T-helper 1 cell (primary cell): ENCODE measurements at places on chromosomes 11 and 22.

DNA sequence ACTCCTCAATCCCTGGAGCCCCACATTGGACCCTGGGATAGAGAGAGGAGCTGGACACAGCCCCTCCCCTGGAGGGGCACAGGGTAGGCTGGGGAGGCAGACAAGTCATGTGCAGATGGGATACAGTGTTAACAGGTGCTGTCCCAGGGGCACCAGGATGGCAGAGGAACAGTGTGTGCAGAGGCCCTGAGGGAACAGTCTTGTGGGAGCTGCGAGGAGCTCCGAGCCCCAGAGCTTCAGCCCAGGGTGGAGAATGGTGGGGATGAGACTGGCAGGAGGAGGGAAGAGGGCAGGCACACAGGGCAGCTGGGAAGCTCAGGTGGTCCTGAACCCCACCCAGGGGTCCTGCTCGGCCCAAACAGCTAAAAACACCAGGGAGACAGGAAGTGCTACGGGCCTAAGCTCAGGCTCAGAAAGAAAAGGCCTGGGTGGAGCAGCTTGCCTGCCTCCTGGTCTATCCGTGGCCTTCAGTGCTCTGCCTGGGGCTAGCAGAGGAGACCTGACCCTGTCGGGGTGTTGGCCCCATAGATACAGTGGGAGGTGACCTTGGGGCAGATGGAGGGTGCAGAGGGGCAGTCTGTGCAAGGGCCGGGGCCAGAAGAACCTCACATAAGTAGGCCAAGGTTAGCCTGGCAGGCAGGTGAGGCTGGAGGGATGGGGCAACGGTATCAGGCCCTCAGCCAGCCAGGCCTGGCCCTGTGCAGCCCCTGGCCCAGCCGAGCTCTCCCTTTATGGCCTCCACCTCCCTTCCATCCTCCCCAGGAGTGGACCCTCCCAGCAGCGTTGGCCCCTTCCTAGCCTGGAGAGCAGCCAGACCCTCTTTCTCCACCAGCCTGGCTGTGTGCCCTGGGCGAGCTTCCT lies 15.4 kb downstream of the CAPN5 start:
- DNase-seq = no peak

GRCh38 chr11:129853518-129854231 lies 38.0 kb downstream of the TMEM45B start:
- DNase-seq = peak; percentile 30

- DNase-seq = no peak
Observed at GRCh38 chr22:19546680-19547079, 22.5 kb upstream of the CLDN5 start.

GRCh38 chr11:103325686-103326069 lies 216.5 kb downstream of the DYNC2H1 start:
- DNase-seq = no peak

- DNase-seq = no peak
Observed at GRCh38 chr22:41928593-41929417, 2.2 kb upstream of the TNFRSF13C start.

DNA sequence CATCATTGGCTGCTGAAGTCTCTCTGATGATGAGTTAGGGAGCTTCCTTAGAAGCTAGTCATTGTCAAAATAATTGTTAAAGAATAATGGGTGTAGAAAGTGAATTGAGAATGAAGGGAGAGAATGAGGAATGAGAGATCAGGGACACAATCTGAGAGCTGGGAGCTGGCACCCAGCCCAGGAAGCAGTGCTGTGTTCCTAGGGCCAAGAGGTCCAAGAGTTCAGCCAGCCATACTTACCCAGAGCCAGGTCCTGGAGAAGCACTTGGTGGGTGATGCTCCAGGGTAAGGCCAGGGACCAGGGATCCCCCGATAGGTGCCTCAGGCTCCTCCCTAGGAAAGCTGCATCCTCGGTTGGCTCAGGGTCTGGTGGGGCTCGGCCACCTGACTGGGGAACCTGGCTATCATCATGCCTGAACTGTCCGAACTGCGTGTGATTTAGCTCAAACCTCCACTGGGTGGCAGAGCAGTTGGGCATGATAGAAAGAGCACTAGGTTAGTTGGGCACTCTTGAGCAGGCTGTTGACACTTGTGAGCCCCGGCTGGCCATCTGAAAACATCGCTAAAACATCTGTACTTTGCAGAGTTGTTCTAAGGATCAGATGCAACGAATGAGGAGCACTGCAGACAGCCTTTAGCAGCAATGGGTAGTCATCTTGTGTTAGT lies 123.9 kb upstream of the NCAM1 start:
- DNase-seq = no peak

DNA sequence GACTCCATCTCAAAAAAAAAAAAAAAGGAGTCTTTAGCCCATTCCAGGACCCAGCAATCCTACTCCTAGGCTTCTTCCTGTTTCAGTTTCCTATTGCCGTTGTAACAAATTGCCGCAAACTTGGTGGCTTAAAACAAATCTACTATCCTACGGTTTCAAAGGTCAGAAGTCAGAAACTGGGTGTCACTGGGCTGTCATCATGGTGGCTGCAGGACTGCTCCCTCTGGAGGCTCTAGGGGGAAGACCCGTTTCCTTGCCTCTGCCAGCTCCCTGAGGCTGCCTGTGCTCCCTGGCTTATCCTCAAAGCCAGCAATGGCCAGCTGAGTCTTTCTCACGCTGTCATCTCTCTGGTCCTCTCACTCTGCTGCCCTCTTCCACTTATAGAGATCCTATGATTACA lies 8.7 kb upstream of the DAGLA start:
- no peak for DNase-seq

DNA sequence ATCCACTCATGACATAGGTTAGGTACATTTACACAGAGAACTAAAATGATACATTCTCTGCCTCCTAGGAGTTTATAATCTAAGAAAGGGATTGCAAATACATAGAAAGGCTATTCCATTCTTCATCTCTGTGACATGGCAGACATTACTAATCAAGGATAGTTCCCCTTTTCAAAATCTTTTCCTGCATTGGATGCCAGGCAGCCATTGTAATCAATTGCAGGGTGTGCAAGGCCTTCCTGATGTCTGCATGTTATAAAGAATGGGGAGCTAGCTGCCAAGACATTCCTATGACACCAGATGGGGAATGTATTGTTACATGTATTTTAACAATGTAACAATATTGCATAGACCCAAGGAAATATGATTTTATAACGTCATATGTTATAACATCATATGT lies 82.0 kb downstream of the KIRREL3 start:
- no peak for DNase-seq

DNA sequence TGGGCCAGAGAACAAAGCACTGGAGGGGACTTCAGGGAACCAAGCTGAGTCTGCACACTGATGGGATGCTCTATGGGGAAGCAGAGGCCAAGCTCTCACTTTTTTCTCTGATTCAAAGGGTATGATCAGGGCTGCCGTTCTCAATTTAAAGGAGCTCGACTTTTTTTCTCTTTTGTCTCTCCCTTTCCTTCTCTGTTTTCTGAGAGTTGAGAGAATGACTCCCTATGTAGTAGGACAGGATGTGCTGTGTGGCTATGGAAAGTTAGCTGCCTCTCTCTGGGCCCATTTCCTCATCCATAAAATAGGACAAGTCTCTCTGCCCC lies 7.9 kb downstream of the ADORA2A start:
- no peak for DNase-seq

GRCh38 chr11:69711822-69712801 lies 8.3 kb upstream of the FGF19 start:
- peak; percentile 2 for DNase-seq

DNA sequence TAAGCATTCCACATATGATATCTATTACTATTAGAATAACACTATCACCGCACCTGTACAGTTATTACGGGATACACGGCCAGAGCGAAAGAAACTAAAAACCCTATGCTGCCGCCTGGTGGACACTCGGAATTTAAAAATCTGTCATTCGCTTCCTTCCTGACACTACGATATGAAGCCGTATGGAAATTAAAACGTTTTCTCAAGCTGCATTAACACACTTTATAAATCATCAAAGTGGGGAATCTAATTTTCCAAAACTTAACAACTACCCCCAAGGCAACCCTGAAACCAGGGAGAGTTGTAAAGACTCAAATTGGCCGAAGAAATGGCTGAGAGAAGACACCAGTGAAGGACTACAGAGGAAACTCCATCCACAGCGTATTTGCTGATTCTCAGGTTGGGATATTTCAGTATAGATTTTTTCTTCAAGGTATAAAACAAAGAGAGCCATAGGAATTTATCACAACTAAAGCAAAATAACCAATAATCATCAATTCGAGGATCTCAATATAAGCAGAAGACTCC lies 1.4 kb downstream of the CCDC73 start:
- peak; percentile 31 for DNase-seq

- DNase-seq = no peak
Observed at GRCh38 chr11:113764527-113765219, 8.8 kb downstream of the ZW10 start.

GRCh38 chr11:3866206-3866605 lies 10.7 kb downstream of the STIM1 start:
- no peak for DNase-seq

DNA sequence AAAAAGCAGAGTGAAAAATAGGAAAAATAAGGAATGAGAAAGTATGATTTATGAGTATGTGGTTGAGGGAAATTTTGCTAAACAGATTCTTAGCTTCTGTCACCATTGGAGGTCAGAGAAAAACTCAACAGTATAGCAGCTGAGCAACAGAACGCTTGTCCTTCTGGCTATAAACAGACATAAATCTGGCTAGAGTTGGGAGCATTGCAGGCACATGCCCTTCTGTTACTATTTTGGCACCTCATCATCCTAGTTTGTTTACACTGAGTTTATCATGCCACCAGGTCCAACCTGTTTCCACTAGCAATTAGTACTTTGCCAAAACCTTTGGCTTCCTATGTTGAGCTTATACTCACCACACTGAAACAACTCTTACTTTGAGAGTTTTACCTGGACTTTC lies 6.9 kb downstream of the UBE4A start:
- DNase-seq = no peak

DNA sequence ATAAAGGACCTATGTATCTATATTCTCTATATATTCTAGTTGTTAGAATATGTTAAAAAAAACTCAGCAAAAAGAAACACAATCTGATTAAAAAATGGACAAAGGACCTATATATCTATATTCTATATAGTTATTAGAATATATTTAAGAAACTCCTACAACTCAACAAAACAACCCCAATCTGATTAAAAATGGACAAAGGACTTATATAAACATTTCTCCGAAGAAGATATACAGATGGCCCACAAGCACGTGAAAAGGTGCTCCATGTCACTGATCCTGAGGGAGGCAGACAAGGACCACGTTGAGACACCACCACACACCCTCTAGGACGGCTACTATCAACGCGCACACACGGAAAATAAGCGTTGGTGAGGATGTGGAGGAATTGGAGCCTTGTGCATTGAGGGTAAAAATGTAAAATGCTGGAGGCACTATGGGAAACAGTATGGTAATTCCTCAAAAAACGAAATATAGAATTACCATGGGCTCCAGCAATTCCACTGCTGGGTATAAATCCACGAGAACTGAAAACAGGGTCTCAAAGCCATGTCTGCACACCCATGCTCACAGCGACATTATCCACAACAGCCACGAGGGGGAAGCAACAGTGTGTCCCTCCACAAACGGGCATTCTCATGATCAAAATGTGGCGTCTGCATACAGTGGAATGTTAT lies 22.7 kb downstream of the YPEL1 start:
- peak; percentile 42 for DNase-seq

DNA sequence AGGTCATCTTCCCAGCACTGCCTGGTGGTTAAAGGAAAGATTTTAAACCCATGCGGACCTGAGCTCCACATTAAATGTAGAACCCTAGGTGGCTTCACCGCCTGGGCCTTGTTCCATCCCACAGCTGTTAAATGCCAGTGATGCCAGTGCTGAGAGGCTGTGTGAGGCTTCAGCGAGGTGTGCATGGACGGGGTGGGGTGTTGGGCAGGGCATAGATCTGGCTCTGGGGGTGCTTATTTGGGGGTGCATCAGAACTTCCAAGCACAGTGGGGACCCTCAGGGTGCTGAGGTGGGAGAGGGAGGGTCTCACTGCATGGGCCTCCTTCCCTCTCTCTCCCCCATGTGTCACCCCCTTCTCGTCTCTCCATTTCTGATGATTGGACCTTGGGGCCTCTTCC lies 90.1 kb upstream of the B3GAT1 start:
- no peak for DNase-seq

DNA sequence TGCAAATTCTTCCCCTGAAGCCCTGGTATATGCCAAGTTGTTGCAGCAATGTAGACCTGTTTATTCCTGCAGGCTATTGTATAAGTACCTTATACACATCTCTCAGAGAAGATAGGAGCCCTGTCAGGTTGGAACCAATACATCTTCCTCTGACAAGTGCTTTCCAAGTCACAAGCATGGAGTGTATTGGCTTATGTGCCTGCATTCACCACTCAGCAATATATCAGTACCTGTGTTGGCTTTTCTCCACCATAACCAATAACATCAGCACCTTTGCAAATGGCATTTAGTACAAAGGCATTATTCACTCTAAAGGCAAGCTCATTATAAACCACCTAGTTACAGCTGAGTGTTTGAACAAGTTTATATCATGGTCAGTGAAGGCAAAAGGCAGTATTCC lies 611.7 kb upstream of the CNTN5 start:
- DNase-seq = no peak

- DNase-seq = peak; percentile 69
Observed at GRCh38 chr22:39148727-39149535, 3.5 kb downstream of the CBX7 start.

DNA sequence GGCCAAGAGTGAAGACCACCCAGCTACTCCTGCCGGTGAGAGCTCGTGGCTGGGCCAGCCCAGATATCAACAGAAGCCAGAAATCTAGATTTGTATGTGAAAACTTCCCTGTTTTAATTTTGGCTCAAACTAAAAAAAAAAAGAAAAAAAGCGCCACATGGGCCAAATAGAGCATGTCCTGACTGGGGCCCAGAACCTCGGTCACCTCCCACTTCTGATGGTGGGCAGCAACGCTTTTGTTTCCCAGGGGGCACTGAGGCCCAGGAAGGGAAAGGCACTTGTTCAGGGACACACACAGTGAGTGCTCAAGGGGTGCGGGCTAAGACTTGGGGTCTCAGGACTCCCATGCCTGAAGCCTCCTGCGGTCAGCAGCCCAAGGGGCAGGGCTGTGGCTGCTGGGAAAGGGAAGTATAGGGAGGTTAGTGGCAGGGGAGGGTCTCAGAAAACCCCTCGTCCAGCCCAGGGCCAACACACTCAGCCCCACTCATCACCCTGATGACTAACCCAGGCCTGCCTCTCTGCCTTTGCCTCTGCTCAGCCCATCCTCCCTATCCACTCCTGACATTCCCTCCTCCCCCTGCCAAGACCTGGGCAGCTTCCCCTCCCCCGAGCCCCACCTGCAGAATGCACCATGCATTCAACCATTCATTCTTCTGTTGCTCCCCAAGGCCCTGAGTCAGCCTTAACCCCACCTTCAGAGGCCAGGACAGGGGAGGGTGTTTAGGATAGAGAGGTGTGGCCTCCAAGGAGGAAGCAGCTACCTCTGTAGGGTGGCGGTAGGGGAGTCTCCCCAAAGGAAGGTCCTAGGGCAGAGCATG lies 30.0 kb upstream of the TCF20 start:
- peak; percentile 53 for DNase-seq

DNA sequence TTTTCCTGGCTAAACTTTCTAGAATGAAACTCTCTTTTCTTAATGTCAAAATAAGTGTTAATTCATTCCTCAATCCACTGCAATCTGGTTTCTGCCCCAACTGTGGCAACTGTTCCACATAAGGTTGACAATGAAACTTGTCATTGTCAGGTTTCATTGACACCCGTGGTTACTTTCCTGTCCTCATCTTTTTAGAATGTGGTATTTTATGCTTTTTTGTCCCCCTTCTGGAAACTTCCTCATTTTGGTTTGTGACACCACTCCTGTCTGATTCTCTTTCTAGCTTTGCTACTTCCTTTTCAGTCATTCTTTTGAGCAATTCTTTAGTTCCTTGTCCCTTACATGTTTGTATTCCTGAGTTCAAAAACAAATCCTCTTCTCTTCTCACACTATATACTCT lies 7.5 kb upstream of the PDE3B start:
- no peak for DNase-seq
